ENCODE measurements at places on chromosomes 7 and 10.

DNA sequence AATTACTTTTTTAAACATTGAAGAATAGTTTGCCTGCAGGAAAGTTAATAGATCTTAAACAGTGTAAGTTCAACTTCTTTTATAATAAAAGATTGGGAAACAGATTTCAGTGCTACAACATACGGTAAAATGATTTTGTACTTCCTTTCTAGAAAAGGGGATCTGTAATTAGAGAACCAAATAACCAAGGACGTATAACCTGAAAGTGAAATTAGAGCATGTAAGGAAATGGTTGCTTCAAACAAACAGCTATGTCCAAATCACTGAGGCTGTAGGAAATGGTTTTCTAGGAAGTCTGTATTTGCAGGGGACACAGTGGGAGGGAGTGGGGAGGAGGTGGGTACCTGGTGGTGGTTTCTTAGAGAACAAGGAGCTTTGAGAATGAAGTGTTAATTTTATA, 57.9 kb upstream of the EXOC6 start:
- peak; percentile 36 for DNase-seq

GRCh38 chr7:46515844-46516590, 594.9 kb upstream of the IGFBP3 start:
- DNase-seq: no peak

DNA sequence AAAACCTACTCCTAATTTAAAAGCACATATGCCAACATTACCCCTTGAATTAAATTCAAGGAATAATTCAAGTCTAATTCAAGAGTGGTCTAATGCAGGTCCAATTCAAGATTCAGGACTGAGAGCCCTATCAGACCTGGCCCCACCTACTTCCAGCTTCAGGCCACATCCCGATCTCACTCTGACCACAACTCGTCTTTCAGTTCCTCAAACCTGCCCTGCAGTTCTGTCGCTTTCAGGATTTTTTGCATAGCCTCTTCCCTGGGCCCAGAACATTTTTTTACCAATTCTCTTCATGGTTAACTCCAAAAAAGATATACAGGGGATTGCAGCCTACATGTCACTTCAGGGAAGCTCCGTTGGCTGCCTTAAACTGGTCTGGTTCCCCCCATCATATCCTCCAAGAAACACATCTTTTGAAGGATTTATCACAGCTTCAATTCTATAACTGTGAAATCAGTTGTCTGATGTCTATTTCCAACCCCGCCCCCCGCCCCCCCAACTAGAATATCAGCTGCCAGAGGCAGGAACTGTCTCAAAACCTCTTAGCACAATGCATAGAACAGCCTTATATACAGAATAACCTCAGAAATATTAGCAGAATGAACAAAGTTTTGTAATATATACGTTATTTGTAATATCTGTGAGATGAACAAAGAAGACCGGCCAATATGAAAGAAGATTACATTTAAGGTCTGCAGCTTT, 20.8 kb downstream of the CCDC6 start:
- peak; percentile 89 for DNase-seq

- no peak for DNase-seq
Measured at GRCh38 chr7:79822620-79823240, 311.9 kb upstream of the GNAI1 start.

GRCh38 chr7:88322151-88322550, 15.5 kb upstream of the STEAP4 start:
- no peak for DNase-seq

DNA sequence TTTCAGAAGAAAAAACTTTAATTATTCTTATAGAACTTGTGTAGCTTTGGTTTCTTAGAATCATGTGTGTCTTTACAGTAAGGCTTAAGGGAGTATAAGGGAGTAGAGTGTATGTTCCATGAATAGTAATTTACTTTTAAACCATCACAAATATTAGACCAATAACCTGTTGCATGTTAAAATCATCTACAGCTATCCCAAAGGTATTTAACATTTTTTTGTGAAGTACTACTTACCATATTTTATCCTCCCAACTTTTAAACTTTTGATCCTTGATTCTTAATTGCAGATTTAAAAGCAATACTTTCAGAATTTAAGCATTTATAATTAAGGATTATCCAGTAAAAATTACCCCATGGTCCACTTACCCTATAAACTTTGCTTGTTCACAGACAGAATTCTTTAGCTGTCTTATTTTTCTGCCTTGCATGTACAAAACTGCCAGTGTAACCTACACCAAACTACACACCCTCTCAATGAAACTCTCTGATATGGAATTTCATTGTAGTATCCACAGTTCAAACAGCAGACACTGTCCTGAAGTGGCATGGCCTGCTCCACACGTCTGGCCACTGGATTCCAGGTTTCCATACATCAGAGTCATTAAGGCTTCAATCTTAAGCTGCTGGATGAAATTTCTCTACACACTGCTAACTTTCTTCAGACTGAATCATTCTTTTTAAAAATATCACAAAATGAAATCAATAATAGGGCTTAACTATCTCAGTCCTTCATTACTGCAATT, 5.8 kb downstream of the GLI3 start:
- DNase-seq: no peak
